ENCODE measurements at places on chromosomes 16 and 17. TPM values are rescaled to one million over a fixed set of nuclear protein-coding genes. Genes with fewer than 3 reads are reported as not detected.
A peak's percentile ranks its signal among the peaks of the same experiment; 100 is the strongest.

Gene SCARF1
- 9.9 TPM for total RNA-seq

Gene DNAAF8
- 0.49 TPM for total RNA-seq

Gene HSPB9
- not detected for total RNA-seq

Gene PCYT2
- total RNA-seq = 18.7 TPM

Gene CRHR1
- total RNA-seq = not detected

Gene HOXB7
- 0.50 TPM for total RNA-seq

Gene SDF2
- 30.6 TPM for total RNA-seq

Gene PYDC1
- total RNA-seq = not detected

Gene CFDP1
- 36.8 TPM for total RNA-seq

- DNase-seq = no peak
Measured at GRCh38 chr17:43784628-43785101, 4.4 kb downstream of the CFAP97D1 start.

DNA sequence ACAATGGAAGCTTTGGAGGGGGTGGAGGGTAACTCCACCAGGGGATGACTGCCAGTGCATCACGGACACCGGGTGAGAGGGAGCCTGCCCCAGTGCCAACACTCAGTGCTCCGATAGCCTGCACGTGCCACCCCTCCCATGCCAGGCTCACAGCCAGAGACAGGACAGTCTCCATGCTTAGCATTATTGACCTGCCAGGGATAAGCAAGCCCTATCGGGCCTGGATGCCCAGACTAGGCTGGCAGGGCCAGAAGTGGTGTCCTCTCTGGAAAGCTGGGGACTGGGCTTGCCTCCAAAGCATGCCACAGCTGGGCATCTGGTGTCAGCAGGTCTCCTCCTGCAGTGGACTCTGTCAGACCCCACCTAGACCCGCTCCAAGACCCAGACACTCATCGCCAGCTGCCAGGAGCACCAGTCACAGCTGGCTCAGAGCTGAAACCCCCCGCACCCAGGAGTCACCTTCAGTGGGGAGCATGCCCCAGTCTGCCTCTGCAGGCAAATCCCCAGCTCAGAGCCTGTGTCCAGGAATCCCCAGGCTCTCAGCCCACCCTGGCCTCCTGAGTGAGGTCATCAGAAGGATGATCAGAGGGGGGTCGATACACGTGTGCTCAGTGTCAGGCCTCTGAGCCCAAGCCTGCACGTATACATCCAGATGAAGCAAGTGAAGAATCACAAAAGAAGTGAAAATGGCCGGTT is 1.8 kb upstream of the RHBDF1 start:
- DNase-seq = peak; percentile 87

DNA sequence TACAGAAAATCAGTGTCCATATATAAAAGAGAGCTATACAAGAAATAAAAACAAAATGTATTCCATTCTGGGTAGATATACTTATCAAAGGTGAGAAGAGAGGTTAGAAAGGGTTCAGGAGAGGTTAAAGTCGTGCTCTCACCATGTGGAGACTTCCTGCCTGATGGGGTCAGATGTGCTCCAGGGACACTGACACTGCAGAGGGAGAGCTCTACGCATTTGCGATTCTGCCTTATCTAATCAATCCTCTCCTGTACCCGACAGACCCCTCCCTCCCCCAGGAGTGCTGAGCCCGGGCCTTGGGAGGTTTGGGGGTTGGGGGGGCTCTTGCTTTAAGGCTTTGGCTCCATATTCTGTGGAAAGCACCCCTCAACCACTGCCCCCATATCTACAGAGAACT is 16.6 kb upstream of the SLC5A11 start:
- DNase-seq = no peak

GRCh38 chr17:78674595-78675315 is 97.6 kb upstream of the DNAH17 start:
- no peak for DNase-seq

- peak; percentile 85 for DNase-seq
Measured at GRCh38 chr17:81387100-81388090, 7.9 kb upstream of the BAHCC1 start.

DNA sequence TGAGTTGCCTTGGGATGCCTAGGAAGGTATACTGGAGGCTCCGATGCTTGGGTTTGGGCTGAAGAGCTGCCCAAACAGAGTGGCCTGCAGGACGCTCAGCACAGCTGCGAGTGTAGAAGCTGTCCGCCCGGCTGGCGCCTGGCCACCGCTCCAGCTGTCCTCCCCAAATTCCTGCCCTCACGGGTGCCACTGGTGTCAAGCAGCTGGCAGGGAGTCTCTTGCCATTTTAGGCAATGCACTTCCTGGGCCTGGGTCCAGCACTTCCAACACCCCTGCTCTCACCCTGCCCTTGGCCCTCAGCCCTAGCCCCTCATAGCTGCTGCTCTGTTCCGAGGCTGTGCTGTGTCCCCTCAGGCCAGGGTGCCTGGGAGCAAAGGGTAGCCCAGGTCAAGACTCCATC is 5.2 kb upstream of the PKMYT1 start:
- DNase-seq = no peak

DNA sequence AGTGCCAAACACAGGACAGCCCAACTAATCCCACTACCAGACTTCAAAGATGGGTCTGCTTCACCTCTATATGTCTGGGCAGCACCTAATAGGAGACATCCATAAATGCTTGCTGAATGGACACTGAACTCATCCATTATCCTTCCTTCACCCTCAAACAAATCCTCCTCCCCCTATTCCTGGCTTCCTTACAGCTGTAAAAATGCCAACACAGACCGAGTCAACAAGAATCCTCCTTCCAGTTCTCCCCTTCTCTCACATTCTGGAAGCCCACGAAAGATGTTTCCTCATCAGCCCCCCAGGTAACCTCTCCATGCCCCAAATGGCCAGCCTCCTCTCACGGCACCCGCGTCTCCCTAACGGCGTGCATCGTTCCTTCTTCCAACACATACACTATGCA is 12.3 kb downstream of the PELP1 start:
- DNase-seq = no peak

DNA sequence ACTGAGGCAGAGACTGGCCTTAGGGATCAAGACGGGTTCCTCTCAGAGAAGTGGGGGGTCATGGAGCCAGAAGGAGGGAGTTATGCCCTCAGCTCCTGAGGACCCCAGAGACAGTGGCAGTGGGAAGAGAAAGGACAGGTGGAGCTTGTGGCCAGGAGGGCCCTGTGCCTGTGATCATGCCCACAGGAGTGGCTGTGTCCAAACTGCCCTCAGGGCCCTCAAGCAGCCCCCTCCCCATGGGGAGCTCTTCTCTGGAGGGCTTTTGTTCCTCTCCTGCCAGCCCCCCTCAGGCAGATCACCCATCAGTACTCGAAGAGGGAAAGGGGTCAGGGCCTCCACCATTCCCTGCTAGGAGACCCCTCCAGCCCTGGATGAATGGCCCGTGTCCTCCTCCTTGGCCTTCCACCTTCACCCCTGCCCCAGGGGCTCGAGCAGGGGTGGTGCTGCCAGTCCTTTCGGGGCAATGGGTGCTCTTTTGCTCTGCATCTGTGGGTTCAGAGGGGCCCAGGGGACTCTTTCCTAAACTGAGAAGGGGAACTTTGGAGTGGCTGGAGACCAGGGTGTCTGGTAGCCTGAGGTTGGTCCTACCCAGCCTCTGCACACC is 52.7 kb downstream of the BEAN1 start:
- DNase-seq = no peak

- DNase-seq = no peak
Measured at GRCh38 chr16:79571065-79571902, 29.3 kb downstream of the MAF start.

- no peak for DNase-seq
Measured at GRCh38 chr16:2826591-2827373, 3.3 kb upstream of the ZG16B start.

GRCh38 chr17:18910881-18911280 is 41.1 kb upstream of the SLC5A10 start:
- no peak for DNase-seq

GRCh38 chr16:75774197-75774596 is 47.9 kb upstream of the CPHXL start:
- DNase-seq = no peak

GRCh38 chr17:13490427-13490826 is 111.3 kb downstream of the HS3ST3A1 start:
- no peak for DNase-seq

DNA sequence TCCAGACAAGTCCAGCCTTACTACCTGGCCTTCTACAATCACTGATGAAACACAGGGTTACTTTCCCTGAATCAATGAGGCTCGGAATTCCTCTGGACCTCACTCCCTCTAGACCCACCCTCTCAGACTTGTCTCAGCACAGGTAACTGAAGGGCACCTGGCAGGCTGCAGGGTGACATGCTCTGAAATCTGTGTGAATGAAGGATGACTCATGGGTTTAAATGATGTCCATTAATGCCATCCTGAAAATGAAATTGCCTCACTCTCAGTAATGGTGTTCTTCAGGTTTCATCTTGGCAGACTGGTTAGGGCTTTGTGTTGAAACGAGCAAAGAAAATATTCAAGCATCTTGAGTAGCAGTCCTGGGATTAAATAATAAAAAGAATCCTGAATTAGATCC is 134.4 kb downstream of the MAF start:
- DNase-seq = no peak

DNA sequence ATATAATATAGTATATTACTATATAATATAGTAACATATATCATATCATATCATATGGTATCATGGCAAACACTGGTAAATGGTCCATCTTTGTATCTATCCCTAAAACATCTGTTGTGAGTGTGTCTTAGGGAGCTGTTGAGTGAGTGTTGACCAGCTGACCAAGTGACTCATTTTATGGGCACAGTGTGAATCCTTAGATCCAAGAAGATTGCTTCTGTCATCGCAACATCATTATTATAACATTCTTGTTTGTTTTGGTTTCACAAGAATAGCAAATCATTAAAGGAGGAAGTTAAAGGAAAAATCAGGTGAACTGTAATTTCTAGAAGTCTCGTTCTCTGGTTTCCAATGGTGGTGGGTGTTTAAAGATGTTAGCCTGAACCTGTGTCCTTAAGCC is 11.7 kb upstream of the MAF start:
- no peak for DNase-seq

DNA sequence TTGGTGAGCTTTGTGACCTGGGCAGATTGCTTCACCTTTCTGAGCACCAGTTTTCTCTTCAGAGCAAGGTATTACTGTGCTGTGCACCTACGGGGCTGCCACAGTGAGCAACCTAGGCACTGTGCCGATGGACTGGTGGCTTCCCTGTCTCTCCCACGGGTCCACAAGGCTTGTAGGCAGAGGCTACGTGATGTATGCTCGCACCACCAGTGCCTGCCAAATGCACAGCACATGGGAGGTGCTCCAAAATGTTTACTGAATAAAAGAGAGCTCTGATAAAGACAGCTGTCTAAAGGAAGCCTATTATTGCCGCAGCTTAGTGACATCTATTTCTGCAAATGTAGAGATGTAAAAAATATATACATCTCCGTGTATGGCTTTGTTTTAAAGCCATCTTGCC is 139.2 kb downstream of the CDK5R1 start:
- no peak for DNase-seq

- no peak for DNase-seq
Measured at GRCh38 chr17:30212750-30213149, 22.7 kb downstream of the SLC6A4 start.

DNA sequence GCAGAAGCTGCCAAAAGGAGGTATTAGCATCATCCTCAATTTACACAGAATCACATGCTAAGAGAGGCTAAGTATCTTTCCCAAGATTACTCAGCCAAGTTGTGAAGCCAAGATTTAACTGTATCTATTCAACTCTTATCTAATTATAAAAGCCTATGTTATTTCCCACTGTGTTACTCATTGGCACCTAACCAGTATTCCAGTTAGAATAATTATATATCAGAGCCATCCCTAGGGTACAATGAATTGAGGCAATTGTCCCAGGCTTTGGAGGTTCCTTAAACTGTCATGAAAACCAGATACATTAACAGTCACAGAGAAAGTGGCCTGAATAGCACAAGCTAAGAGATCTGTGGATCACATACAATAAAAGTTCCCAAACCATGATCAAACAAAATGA is 10.9 kb upstream of the AMFR start:
- no peak for DNase-seq

- DNase-seq = no peak
Measured at GRCh38 chr16:9969580-9969979, 212.6 kb downstream of the GRIN2A start.

GRCh38 chr16:67825119-67825518 is 17.0 kb upstream of the THAP11 start:
- no peak for DNase-seq

- DNase-seq = no peak
Measured at GRCh38 chr16:52367821-52368220, 179.1 kb downstream of the TOX3 start.

GRCh38 chr17:65459677-65460347 is 101.6 kb downstream of the AXIN2 start:
- no peak for DNase-seq

All from right cardiac atrium (tissue), 5 donors.